ENCODE measurements at places on chromosomes 13 and 19.

- no peak for DNase-seq
These were observed 7.9 kb upstream of the LINGO3 start for GRCh38 chr19:2315818-2316353.

GRCh38 chr13:52779103-52779502 is 39.5 kb upstream of the CNMD start:
- DNase-seq, result no peak

GRCh38 chr19:51784922-51785690 is 9.9 kb upstream of the FPR3 start:
- no peak for DNase-seq

GRCh38 chr19:8821748-8822241 is 10.3 kb downstream of the ZNF558 start:
- DNase-seq, result no peak

GRCh38 chr13:45503658-45504057 is 38.9 kb downstream of the COG3 start:
- DNase-seq, result no peak

DNA sequence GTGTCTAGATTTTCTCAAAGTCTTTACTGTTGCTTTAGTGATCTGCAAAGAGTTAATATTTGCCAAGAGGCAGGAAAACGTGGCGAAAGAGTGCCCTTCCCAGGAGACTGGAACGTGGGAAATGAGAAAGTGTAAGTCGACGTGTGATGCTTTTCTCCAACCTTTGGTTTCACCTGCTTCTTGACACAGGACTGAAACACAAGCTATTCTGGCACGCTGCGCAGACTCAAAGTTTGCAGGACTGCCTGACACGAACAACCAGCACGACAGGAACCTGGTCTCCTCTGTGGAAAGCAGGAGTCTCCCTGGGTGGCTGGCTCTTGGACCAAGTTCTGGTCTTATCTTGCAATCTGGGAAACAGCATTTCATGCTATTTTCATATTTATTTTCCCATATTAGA is 28.6 kb downstream of the RFXAP start:
- DNase-seq, result no peak

- no peak for DNase-seq
These were observed 23.9 kb upstream of the PSG4 start for GRCh38 chr19:43229315-43229714.

DNA sequence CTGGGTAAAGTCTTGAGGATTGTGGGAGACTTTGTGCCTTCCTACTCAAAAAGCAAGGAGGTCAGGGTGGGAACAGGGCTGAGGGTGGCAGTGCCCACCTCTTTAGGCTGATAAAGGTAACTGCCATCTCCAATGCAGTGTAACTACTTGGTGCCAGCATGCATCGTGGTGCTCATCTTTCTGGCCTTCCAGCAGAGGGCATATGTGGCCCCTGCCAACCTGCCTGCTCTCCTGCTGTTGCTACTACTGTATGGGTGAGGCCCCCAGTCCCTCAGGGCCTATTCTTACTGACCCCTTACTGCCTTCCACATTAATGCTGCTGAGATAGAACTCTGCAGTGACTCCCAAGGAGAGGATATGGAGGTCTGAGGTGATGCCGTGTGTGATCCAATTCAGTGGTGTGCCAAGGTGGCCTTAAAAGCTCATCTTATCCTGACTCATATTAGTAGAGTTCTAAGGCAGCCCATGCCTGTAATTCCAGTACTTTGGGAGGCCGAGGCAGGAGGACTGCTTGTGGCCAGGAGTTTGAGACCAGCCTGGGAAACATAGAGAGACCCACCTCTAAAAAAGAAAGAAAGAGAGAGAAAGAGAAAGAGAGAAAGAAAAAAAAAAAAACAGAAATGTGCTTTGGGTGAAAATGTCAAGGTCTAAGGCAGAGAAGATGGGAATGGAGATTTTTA is 9.7 kb upstream of the ARHGAP45 start:
- DNase-seq, result no peak

GRCh38 chr13:105087945-105088344 is 1447.5 kb downstream of the EFNB2 start:
- DNase-seq, result no peak

DNA sequence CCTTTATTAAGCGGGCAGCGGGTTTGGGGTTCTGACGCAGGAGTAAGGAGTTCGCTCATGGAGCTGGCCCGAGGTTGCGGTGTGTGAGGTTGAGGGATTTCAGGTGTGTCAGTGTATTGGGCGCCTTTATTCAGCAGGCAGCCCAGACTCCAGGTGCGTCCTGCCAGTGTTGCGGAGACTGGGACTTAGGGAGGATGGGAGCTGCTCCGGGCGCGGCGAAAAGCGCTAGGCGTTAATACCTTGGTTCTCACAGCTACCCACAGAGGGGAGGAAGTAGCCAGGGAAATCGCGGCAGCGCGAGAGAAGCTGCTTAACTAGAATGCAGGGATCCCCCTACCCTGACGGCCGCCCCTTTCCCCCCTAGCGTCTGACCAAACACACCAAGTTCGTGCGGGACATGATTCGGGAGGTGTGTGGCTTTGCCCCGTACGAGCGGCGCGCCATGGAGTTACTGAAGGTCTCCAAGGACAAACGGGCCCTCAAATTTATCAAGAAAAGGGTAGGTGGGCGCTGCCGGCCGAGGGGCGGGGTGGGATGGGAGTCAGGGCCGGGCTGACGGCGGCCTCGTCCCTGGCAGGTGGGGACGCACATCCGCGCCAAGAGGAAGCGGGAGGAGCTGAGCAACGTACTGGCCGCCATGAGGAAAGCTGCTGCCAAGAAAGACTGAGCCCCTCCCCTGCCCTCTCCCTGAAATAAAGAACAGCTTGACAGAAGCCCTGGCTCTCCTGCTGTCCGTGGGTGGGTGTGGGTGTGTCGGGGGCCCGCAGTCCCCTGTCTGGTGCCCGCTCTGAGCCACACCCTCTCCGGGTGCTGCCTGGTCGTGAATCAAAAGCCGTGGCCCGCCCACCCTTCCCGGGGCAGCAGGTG is 1.1 kb downstream of the RPL36 start:
- no peak for DNase-seq

DNA sequence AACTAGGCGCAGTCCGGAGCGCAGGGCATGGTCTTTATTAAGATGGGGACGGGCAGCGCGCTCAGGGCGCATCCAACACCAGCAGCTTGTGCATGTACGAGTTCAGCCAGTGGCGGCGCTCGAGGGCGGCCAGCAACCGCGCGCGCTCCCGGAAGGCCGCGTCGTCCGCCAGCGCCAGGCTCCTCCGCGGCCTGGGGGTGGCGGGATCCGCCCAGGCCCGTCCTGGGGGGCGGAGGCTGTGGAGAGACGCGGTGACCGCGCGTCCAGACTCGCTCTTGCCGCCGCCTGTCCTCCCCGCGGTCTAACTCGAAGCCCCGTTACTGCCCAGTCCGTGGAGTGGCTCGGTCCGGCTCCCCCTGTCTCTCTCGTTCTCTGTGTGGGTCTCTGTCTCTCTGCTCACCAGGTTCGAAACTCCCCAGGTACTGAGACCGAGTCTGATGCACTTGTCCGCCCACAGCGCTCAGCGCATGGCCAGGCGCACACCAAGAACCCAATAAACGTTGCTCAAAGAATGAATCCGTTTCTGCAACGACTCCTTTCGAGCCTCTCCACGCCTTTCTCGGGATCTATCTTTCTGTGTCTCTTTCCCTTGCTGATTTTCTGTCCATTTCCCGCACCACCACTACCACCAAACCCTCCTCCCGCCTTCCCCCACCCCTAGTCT is 702 bp downstream of the PTH2 start:
- DNase-seq, result no peak

DNA sequence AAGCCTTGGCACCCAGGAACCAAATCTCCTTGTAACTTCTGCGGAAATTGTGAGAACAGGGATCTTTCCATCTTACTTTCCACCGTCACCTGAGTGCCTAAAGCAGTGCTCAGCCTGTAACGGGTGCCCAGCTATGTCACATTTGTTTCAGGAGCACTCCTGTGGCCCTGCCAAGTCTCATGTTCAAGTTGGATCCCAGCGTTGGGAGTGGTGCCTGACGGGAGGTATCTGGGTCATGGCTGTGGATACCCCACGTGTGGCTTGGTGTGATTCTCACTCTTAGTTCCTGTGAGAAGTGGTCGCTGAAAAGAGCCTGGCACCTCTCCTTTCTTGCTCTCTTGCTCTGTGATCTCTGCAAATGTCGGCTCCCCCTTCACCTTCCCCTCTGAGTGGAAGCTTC is 114.9 kb downstream of the UQCRFS1 start:
- no peak for DNase-seq

GRCh38 chr13:53200498-53201453 is 172.2 kb downstream of the OLFM4 start:
- DNase-seq, result no peak

DNA sequence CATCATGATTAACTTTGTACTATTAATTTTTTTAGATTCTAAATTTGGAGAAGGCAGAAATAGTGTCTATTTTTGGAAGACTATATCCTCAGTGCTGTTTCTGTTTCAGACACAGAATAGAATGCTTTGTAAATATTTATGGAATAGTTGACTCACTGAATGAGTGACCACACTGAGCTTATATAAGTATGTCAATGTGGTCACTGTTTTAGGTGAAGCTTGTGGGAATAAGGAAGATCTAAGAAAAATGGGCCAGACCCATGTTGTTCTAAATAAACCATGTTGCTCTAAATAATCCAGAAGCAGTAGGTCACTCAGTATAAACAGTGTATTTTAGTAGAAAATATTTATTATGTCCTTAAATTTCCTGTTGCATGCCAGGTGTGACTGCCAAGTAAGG is 45.5 kb upstream of the DACH1 start:
- DNase-seq, result no peak

DNA sequence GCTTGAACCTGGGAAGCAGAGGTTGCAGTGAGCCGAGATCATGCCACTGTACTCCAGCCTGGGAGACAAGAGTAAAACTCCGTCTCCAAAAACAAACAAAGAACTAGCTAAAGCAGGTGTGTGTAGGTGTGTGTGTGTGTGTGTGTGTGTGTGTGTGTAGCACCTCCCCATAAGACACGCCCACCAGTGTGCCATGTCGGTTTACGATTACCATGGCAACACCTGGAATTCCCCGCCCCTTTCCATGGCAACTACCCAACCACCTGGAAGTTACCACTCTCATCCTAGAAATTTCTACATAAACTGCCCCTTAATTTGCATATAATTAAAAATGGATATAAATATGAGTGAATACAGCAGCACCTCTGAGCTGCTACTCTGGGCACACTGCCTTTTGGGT is 80.9 kb upstream of the ADGRE5 start:
- no peak for DNase-seq

DNA sequence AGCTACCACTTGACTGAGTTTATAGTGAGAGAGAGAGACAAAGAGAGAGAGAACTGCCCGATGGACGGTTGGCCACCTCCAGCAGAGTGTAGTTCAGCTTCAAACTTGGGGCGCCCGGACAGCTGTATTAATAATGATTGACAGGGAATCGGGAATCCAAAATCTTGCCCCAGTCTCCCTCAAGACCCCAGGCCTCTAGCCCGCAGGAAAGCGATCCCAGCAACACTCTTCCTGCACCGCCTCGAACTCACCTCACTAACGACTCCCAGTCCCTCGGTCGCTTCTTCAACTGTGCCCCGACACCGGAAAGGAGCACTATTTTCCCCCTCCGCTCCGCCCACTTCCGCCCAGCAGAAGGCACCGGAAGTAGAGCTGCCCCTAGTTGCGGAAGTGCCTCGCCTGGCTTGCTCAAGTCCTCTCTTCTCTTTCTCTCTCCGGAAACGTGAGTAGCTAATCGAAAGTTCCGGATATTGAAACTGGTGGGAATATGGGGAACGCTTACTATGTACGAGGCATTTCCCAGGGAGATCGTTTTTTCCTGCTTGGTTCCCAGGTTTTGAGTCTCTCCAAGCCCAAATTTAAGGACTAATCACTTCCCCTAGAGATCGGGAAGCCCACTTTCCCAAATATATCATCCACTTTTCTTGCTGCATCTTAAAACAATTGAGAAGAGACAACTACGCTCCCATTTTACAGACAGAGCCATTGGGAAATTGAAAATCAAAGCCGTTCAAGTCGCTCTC is at the start of gene NOSIP:
Gene NOSIP, minus strand, starts transcription at position 293 of the 743 bp plus-strand sequence. CDS start 19,865 bp downstream, outside the sequence.
- DNase-seq, result peak; percentile 94

- no peak for DNase-seq
These were observed 51.0 kb downstream of the TGDS start for GRCh38 chr13:94544922-94545321.

DNA sequence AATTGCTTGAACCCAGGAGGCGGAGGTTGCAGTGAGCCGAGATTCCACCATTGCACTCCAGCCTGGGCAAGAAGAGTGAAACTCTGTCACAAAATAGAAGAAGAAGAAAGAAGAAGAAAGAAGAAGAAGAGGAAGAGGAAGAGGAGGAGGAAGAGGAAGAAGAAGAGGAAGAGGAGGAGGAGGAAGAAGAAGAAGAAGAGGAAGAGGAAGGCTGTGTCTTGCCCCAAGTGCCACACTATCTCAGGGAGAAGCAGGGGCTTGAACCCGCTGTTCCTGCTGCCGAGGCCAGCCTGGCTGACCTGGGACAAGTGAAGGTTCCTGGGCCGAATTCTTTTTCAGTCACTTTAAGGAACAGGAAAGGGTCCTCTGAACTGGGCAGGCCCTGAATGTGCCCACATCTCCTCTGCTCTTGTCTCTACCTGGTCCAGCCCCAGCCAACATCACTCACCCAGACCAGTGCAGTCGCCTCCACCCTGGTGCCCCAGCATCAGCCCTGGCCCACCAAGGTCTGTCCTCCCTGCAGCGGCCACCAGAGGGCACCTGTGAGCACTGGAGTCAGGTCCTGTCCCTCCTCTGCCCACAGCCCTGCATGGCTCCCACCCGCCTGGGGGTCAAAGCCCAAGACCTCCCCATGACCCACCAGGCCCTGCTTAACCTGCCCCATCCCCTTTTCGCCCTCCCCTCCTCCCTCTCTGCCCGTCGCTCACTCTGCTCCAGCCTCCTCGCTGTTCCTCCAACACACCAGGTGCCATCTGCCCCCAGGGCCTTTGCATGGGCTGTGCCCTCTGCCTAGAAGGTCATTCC is 20.0 kb downstream of the TICAM1 start:
- peak; percentile 73 for DNase-seq
